ENCODE measurements at places on chromosomes 7 and 10. TPM values are rescaled to one million over a fixed set of nuclear protein-coding genes. Genes with fewer than 3 reads are reported as not detected.
A peak's percentile ranks its signal among the peaks of the same experiment; 100 is the strongest.

Gene VIPR2
- total RNA-seq = not detected

GRCh38 chr7:2258661-2259365, 16.8 kb downstream of the NUDT1 start:
- DNase-seq = no peak

- peak; percentile 48 for DNase-seq
Observed at GRCh38 chr7:157032644-157033482, 22.4 kb upstream of the MNX1 start.

DNA sequence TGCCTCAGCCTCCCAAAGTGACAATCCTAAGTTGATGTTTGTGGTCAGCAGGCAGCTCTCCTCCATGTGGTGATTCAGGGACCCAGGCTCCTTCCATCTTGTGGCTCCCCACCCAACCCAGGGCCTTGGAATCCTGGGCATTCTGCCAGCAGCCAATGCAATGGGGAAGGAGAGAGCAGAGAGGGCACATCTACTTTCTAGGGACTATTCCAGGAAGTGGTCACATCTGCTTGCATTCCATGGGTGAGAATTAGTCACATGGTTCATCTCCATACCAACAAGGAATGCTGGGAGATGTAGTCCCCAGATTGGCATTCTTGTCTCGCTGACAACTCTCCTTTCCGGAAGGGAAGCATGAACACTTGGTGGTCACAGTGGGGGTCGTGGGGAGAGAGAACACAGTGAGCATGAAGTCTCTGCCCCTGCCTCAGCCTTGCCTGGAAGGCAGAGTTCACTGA, 9.9 kb upstream of the SRRM3 start:
- peak; percentile 72 for DNase-seq

DNA sequence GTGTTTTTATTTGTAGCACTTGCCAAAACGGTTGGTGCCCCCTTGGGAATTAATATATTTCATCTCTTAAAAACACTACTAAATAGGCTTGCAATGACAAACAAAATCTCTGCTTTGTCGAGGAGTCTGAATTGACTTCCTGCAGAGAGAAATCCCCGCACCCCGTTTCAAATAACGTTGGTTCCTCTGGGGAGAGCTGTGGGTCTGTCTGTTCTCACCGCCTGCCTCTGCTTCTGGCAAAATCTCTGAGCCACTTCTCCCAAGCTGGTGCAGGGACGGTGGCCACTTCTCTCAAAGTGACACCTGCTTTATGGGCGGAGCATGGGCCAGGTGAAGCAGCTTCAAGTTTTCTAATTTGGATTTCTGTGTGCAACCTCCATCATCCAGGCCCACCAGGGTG, 186.3 kb upstream of the ADARB2 start:
- DNase-seq = no peak

Gene ABCB4
- 1.1 TPM for total RNA-seq

DNA sequence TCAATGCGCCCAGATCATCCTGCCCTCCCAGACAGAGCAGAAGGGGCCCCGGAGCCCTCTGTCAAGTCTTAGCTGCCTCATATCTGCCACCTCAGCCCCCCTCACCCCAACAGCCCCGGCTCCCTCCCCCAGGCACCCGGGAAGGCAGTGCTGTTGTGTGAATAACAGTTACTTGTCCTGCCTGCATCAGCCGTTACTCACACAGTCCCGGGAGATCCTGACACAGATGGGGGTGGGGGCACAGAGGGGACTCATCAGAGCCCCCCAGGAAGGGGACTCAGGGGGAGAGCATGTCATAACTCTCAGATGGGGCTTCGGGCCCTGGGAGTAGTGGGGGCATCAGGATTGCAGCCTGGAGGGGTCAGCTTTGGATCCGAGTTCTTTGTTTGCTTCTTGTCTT, 12.4 kb upstream of the SERPINE1 start:
- DNase-seq = no peak

Gene CLCN1
- total RNA-seq = not detected

- DNase-seq = no peak
Observed at GRCh38 chr10:57096044-57096443, 735.0 kb upstream of the ZWINT start.

GRCh38 chr10:127827354-127828140, 65.2 kb downstream of the CLRN3 start:
- DNase-seq = no peak

- DNase-seq = peak; percentile 98
Observed at GRCh38 chr7:130009848-130010688, 41.1 kb downstream of the ZC3HC1 start.

- no peak for DNase-seq
Observed at GRCh38 chr10:43206391-43207235, 60.3 kb downstream of the RASGEF1A start.

Gene OPN4
- not detected for total RNA-seq

- no peak for DNase-seq
Observed at GRCh38 chr10:118924493-118924892, 105.0 kb upstream of the NANOS1 start.

Gene NUDT13
- total RNA-seq = 2.5 TPM

DNA sequence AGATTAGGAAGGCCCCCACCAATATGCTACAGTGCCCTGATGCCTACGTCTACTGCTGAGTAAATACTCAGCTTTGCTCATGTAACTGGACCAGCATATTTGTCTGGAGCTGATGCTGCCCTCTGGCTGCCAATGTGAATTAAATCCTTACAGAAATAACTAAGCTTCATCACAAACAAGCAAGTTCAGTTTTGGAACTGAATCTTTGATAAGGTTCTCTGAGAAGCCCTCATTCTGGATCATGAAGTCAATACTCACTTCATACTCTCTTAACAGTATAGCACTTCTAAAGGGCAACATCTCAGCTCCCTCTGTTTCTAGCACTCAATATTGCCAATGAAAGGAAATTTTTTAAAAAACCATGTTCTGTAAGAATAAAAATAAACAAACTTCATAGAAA, 246.7 kb downstream of the ETV1 start:
- DNase-seq = peak; percentile 40

GRCh38 chr10:25405871-25406270, 231.1 kb downstream of the GPR158 start:
- peak; percentile 3 for DNase-seq

Gene RAB19
- not detected for total RNA-seq

DNA sequence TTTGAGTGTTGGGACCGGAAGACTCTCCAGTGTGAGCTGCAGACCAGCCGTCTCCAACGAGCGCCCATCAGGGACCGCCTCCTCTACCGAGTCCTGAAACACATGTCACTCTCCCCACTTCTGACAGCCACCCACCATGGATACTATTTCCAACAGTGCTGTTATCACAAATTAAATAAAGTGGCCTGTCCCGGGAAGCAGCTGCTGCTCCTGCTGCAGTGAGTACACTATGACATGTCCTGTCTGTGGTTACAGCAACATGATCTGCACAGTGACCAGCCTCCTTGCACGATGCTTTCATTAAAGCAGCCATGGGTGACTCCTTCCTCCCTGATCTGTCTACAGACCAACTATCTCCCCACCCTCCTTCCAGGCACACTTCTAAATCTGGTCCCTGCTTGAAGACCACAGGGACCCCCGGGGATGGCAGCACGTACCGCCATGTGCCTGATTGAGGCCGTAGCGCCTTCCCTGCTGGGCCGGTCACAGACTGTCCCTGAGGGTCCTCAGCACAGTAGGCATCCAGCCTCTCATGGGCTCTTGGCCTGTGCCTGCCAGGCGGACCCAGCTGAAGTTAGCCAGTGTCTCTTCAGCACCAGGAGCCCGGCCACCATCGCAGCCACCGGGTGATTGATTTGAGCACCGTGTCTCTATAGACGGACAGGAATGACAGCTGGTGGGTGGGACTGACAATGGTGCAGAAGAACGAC, 58.8 kb downstream of the TCERG1L start:
- no peak for DNase-seq

DNA sequence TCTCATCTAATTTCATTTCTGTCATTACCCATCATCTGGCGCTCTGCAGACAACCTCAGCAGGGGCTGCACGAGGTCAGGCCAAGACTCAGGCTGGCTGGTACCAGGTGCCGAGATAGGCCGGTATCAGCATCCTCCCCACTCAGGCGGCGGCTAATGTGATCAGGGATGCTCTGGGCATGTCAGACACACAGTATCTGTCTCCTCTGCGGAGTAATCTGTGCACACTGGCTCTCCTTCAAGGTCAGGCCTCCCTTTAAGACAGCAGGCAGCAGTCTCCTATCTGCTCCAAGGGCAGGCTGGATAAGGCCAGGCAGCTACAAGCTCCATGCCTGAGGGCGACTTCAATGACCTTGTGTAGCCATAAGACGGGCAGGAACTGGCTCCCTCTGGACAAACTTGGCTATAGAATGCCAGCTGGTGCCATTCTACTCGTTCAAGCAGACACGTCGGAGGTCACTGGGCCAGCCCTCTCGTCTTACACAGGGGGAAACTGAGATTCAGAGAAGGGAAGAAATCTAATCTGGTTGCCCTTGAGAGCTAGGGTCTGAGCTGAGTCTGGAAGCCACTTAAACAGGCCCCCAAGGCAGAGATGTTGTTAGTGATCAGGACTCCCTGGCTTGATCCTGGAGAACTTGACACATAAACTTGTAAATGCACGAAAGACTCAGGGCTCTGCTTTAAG, 59.3 kb downstream of the ARHGAP22 start:
- no peak for DNase-seq

Gene UCMA
- total RNA-seq = not detected

DNA sequence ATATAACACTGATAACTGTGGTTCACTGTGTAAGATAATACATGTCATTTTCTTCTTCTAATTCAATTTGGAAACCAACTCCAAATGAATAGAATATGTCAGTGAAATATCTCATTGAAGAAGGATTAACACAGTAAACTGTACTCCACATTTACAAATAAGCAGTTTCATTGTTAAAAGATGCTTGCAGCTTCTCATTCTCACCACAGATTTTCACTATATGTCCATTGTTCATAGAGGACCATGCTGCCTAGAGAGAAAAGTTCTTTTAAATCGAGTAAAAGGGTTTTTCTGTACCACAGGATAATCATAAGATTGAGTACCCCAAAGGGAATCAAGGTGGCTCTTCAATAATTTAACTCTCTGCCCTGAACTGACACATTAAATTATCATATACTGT, 165.5 kb downstream of the LRRN3 start:
- DNase-seq = no peak

GRCh38 chr10:60714233-60714632, 64.0 kb upstream of the CDK1 start:
- no peak for DNase-seq

DNA sequence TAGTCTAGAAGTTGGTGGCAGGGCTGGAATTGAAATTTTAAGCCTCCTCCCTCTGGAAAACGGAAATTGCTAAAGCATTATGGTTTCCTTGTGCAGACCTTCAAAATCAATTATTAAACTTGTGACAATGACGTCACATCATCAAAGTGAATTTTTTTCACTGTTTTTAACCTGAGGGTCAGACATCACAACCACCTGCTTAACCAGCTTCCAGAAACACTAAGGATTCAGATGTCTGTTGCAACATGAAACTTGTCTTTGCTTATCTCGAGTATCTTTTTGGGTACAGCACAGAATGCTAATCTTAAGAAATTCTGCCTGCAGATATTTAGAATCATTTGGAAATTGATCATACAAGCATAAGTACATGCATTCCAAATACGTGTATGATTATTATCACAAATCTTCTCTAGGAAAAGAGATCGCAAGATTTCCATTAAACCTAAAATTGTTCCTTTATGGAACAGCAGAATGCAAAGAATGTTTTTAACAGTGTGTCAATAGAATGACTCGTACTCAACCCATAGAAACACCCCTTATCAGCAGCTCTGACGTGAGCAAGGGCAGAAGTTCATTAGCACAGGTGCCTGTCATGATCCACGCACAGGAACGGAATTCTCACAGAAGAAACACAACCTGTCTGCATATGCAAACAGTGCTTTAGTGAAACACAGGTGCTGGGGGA, 4.1 kb upstream of the GTPBP4 start:
- no peak for DNase-seq

DNA sequence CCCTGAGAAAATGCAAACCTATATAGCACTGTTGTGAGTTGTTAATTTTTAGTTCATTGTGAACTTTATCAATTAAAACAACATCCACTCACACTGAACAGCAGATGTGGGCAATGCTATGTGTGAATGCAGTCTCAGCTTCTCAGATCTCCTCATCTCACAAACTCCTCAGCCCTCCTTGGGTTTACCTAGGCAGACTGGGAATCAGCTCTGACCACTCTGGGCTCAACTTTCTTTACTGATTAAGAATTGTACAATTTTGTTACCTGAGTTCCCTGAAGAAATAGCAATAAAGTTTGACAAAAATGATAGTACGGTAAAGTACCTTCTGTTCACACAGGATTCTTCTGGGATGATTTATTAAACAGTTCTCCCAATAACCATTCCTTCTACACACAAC, 124.0 kb downstream of the SRPK2 start:
- DNase-seq = no peak

DNA sequence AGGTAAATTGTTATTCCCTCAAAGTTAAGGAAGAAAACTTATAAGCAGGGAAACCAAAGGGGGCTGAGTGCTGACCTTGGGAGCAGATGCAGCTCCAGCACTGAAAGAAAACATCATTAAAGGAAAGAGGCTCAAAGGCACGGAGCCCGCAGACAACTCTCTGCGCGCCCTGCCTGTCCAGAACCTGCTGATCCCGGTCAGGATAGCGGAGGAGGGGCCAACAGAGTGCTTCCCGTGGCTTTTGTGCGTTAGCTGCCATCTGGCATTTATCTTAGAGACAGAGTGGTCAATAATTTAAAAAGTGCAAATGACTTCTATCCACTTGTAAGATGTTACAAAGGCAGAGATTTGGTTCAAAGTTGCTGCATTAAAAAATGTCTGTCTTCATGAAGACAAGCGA, 162.1 kb downstream of the FANK1 start:
- DNase-seq = no peak

- DNase-seq = no peak
Observed at GRCh38 chr7:15920953-15921352, 234.5 kb upstream of the MEOX2 start.

DNA sequence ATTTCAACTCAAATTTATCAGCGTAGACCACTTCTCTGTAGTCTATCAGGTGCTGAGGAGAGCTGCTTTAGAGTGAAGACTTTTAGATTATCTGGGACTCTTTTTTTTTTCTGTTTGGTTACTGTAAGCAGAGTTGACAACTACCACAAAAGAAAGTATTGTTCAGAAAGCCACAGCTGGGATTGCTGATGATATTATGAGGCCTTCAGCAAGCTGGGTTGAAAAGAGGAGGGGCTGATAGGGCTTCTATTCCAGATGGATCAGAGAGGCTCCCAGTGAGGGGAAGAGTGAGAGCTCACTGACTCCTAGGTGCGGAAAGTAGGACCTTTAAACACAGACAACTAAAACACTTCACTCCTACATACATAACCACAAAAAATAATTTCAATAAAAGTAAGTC, 188.5 kb upstream of the FERD3L start:
- DNase-seq = no peak

Gene SRRM3
- total RNA-seq = 1.4 TPM
